Thyroid gland (tissue), 4 donors: ENCODE measurements at places on chromosomes 7 and 10. TPM values are rescaled to one million over a fixed set of nuclear protein-coding genes. Genes with fewer than 3 reads are reported as not detected.

DNA sequence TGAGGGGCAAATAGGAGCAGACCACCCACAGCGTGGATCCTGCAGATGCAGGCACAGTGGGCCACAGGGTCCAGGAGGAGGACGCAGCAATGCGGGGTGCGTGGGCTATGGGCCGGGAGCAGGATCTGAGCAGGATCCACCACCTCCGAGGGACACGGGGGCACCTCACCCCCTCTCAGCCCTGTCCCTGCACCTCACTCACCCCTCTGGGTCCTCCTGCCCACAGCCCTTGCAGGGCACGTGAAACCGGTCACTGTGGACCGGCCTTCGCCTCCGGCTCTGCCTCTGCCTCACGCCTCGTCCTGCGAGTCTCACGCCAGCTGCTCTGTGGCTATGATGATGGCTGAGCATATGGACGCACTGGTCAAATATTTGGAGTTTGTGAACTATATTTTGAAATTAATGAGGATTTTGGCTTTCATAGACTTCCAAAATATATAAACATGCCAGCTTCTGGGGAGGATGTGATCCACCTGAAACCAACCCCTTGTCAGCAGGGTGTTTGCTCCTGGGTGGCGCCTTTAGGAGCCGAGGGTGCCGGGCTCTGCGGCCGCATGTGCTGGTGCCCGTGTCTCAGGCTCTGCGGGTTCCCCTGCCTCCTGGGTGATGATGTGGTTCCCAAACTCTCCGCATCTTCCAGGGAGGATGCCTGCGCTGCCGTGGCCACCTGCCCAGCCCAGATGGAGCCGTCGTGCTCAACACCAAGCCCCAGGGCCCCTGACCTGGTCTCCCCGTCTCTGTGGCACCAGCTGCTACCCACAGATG lies 11.3 kb upstream of the ADGRA1 start:
- no peak for DNase-seq
- no peaks in the 10 kb centered on the region for H3K4me1 ChIP-seq
- no peaks in the 10 kb centered on the region for H3K27me3 ChIP-seq
- no peaks in the 10 kb centered on the region for H3K36me3 ChIP-seq
- H3K4me3 ChIP-seq = no peak overlapping the region

GRCh38 chr7:112112822-112113255 lies 93.4 kb downstream of the DOCK4 start:
- H3K4me3 ChIP-seq = no peak overlapping the region
- no peak for DNase-seq
- peaks cover 11% of the 10 kb centered on the region for H3K4me1 ChIP-seq
- H3K36me3 ChIP-seq = no peaks in the 10 kb centered on the region
- no peaks in the 10 kb centered on the region for H3K27me3 ChIP-seq

Gene SPDYE9
- total RNA-seq = not detected

DNA sequence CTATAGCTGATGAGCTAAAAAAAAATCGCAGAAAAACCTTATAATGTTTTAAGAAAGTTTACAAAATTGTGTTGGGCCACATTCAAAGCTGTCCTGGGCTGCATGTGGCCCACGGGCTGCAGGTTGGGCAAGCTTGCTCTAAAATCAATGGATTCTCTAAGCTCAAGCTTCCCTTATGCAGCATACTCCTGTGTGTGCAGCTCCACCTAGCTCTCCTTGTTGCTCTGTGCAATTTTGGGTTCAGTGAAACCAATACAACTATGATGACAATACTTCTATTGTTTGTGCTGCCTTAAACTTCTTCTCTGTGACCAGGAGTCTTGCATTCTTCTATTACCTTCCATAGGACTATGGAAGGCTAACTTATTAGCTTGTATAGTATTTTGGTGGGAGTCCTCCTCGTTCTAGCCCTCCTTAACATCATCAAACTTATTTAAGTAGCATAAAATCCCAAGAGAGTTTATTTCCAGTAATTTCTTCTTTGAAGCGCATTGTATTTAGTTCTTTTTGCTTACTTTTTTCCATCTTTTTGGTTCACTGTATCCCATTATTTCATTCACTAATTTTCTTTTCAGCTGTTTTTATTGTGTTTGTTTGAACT lies 170.9 kb upstream of the SMIM30 start:
- H3K4me1 ChIP-seq = no peaks in the 10 kb centered on the region
- no peak overlapping the region for H3K4me3 ChIP-seq

Gene ACTR3C
- 17.9 TPM for total RNA-seq

GRCh38 chr10:3802526-3803265 lies 17.7 kb upstream of the KLF6 start:
- no peak for DNase-seq
- H3K4me1 ChIP-seq = peaks cover 8% of the 10 kb centered on the region
- no peak overlapping the region for H3K4me3 ChIP-seq
- no peaks in the 10 kb centered on the region for H3K36me3 ChIP-seq

Gene ANKRD7
- 3.3 TPM for total RNA-seq

GRCh38 chr7:23472556-23472955 lies 2.3 kb upstream of the IGF2BP3 start:
- DNase-seq = no peak
- H3K27me3 ChIP-seq = peaks cover 79% of the 10 kb centered on the region
- H3K36me3 ChIP-seq = no peaks in the 10 kb centered on the region
- peaks cover 23% of the 10 kb centered on the region for H3K4me1 ChIP-seq
- no peak overlapping the region for H3K27ac ChIP-seq

DNA sequence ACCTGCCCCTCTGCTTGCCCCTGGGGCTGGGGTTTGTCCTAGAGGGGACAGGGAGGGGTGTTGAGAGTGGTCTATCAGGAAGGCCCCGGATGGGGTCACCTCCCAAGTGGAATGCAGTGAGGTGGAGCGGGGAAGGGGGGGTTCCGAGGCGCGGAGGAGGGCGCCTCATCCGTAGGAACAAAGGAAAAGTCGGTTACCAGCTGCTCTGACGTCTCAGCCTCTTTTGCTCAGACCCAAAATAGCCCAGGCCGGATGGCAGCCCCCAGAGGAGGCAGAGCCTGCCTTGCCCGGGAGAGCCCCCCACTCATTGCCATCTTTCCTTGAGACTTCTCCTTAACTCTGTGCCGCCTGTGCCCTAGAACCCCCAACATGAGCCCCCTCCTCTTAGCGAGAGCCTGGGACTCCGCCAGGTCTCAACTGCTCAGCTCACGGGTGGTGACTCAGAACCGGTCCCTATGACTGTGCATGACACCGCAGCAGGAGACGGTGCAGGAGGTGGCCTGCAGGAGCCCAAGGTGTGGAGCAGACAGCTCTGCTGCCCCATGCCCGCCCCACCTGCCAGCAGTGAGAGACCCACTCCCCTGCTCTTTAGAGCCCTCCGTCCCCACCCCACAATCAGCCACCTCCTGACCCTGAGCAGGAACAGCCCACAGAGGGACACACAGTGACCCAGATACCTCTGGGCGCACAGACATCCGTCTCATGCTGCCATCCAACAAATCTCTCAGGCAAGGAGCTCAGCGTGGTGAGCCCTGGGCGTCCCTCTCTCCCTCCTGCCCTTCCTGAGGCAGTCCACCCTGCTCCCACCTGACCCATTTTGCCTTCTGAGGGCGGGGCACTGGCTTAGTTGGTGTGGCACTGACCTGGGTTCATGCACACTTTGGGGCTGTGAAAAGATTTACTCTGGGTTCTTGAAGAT lies 13.1 kb downstream of the STX1A start:
- no peak overlapping the region for H3K27ac ChIP-seq
- H3K36me3 ChIP-seq = no peaks in the 10 kb centered on the region
- no peak for DNase-seq
- no peaks in the 10 kb centered on the region for H3K27me3 ChIP-seq
- no peak overlapping the region for H3K4me3 ChIP-seq

DNA sequence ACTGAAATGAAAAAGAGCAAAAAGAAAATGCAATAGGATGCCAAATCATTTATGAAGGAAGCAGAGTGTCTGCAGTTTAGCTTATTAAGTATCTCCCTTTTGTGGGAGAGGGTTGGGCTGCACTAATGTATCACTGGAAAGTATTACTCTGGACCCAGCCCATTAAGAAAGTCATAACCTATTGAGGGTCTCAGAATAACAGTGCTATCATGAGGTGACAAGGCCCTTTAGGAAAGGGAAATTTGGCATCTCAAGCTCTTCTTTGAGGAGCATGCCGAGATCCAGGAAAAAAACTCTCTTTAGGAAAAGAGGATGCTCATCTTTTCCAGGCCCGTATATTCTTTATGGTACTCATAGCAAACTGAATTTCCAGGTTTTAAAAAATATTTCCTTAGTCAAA lies 114.6 kb downstream of the PRKG1 start:
- no peak for DNase-seq
- no peaks in the 10 kb centered on the region for H3K36me3 ChIP-seq
- no peak overlapping the region for H3K27ac ChIP-seq
- no peaks in the 10 kb centered on the region for H3K4me1 ChIP-seq

- H3K27ac ChIP-seq = no peak overlapping the region
- H3K27me3 ChIP-seq = no peaks in the 10 kb centered on the region
- no peaks in the 10 kb centered on the region for H3K4me1 ChIP-seq
- no peak for DNase-seq
These were observed 14.6 kb upstream of the PRTFDC1 start for GRCh38 chr10:24966962-24967481.

- H3K27ac ChIP-seq = no peak overlapping the region
- no peaks in the 10 kb centered on the region for H3K36me3 ChIP-seq
- H3K4me3 ChIP-seq = no peak overlapping the region
- H3K27me3 ChIP-seq = no peaks in the 10 kb centered on the region
- peak; percentile 7 for DNase-seq
These were observed 77.9 kb upstream of the LRRN3 start for GRCh38 chr7:111012799-111013675.

DNA sequence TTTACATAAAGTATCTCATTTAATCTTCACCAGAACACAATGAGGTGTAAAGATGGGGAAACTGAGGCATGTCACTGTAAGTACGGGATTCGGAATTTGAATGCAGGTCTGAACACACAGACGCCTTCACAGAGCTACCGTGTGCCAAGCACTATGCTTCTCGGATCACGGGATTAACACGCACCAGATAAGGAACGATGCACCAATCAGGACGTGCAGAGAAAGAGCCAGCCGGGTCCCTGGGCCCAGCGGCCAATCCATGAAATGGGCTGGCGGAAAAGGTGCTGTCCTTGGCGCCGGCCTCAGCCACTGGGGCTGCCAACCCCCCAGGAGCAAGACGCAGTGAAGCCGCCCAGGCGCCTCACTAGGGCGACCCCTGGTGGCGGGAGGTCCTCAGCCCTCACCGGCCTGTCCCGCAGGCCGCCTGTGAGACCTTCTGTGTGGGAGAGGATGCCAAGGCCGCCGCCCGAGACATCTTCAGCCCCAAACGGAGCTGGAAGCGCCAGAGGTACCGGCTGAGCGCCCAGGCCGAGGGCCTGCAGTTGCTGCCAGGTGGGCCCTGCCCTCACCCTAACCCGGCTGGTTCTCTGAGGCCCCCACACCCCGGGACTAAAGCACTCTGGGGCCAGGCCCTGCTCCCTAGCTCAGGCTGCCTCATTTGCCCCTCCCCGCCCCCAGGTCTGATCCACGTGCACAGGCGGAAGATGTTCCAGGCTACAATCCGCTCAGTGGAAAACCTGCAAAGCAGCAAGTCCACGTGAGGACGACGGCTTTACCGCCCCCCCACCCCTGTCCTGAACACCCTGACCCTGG lies 15.6 kb downstream of the ATG9B start:
- DNase-seq = peak; percentile 38
- no peaks in the 10 kb centered on the region for H3K36me3 ChIP-seq

DNA sequence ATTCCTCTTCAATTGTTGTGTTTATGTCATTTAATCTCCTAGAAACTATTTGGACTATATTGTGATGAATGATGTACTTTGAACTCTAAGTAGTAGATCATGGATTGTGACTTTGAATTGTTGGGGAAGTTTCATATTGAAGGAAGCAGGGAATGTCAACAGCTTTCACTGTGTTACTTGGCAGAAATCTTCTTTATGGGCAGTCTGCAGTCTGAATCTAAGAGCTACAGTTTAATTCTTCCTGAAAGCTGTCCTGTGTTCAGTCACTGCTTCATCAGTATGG lies 91.6 kb downstream of the PPP1R9A start:
- H3K4me3 ChIP-seq = no peak overlapping the region
- no peak overlapping the region for H3K27ac ChIP-seq
- no peak for DNase-seq
- H3K4me1 ChIP-seq = peaks cover 5% of the 10 kb centered on the region
- H3K36me3 ChIP-seq = no peaks in the 10 kb centered on the region

DNA sequence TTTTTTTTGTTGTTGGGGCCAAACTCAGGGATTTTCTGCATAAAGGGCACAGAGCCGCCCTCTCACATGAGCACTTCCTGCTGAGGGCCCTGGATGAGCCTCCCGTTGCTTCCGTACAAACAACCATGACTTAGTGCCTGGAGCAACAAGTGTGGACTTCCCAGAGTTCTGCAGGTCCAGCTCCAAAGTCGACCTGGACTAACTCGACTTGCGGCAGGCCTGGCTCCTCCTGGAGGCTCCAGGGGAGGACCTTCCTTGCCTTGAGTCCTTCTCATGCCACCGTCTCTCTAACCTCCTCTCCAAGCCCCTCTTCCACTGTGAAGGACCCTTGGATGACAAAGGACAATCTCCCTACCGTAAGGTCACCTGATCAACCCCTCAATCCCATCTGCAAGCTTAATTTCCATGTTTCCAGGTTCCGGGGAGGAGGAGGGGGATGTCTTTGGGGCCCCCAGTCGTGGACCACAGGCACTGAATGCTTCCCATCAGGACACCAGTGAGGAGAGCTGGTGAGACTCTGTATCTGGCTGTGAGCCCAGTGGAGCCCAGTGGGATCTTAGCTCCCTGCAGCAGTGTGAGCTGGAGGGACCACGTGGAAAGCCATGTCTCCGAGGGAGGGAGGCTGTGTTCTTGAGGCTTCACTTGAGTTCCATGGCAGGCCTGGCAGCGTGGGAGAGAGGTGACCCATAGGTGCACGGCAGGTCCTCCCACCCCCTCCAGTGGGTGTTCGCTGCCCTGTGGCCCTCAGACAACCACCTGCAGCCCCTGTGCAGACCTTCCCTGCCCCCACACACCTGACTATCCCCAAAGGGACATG lies 199.5 kb upstream of the PPP2R2D start:
- H3K36me3 ChIP-seq = no peaks in the 10 kb centered on the region
- H3K4me1 ChIP-seq = no peaks in the 10 kb centered on the region
- no peak for DNase-seq
- no peak overlapping the region for H3K27ac ChIP-seq
- no peaks in the 10 kb centered on the region for H3K27me3 ChIP-seq
- no peak overlapping the region for H3K4me3 ChIP-seq

Gene GRM3
- not detected for total RNA-seq

DNA sequence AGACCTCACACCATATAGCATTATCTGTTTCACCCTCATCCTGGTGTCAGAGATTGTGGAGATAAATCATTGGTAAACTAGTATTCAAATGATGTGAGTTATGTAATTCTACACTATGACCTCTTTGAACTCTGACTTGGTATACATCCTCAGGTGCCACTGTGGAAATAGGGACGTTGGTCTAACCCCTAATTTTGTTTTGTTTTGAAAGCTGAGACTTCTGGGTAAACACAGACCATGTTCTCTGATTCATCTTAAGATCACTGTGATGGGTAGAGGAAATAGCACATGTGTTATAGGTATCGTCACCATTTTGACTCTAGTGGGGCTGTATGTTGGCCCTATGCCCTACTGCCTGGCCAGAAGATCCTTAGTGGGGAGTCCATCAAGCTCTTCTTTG lies 241.6 kb downstream of the CCDC7 start:
- H3K4me1 ChIP-seq = no peaks in the 10 kb centered on the region
- H3K36me3 ChIP-seq = no peaks in the 10 kb centered on the region
- no peaks in the 10 kb centered on the region for H3K27me3 ChIP-seq
- H3K27ac ChIP-seq = no peak overlapping the region
- no peak for DNase-seq

GRCh38 chr7:44121761-44122420 lies 1.5 kb downstream of the POLD2 start:
- no peaks in the 10 kb centered on the region for H3K27me3 ChIP-seq
- peaks cover 9% of the 10 kb centered on the region for H3K4me1 ChIP-seq
- DNase-seq = no peak
- no peak overlapping the region for H3K27ac ChIP-seq
- no peak overlapping the region for H3K4me3 ChIP-seq
- peaks cover 14% of the 10 kb centered on the region for H3K36me3 ChIP-seq

Gene EPDR1
- total RNA-seq = 70.2 TPM
